ENCODE measurements at places on chromosomes 11 and 22. TPM values are rescaled to one million over a fixed set of nuclear protein-coding genes. Genes with fewer than 3 reads are reported as not detected.

Gene ADAMTS8
- not detected for total RNA-seq

Gene DEFB131B
- not detected for total RNA-seq

Gene ABTB2
- total RNA-seq = 1.8 TPM

Gene JAML
- not detected for total RNA-seq

Gene TPH1
- total RNA-seq = not detected

Gene MMP13
- not detected for total RNA-seq

Gene BEST1
- total RNA-seq = 0.10 TPM

DNA sequence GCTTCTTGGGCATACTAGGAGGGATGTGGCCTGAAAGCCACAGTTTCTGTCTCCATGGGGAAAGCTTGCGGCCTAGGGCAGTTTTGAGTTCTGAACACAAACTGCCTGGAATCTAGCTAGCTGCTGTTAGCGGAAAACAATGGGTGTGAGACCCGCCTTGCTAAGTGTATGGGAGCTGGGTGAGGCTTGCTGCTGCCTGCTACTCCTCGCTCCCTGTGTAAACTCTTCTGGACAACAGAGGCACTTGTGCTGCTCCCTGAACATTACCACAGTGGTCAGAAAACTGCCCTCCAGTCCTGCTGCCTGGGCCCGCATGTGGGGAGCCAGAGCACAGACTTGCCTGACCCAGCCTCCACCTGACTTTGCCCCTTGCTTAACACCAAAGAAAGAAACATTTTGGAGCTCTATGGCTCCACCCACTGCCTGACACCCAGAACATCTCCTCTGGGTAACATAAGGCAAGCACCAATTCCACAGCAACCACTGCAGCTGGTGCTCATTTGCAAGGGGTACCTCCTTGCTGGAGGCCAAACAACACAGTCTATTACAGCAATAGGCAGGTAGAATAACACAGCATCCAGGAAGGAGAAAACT lies 766.3 kb upstream of the RAG2 start:
- no peak for DNase-seq

- DNase-seq = no peak
These were observed 31.7 kb upstream of the PARVB start for GRCh38 chr22:43992331-43992821.

GRCh38 chr11:119706887-119707286 lies 22.1 kb downstream of the NECTIN1 start:
- no peak for DNase-seq

DNA sequence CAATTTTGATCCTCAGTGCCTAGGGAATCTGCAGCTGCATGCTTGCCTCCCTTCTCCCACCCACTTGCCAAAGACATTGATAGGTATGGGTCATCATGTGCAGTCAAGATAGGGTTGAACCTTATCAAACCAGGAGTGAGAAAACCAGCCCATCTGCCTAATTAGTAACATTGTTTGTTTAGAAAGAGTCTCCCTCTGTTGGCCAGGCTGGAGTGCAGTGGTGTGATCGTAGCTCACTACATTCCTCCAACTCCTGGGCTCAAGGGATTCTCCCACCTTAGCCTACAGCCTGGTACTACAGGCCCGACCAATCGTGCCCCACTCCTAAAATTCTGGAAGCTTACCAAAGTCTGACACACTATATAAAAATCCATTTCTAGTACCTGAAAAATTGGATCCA lies 4.6 kb downstream of the C11orf71 start:
- DNase-seq = no peak

DNA sequence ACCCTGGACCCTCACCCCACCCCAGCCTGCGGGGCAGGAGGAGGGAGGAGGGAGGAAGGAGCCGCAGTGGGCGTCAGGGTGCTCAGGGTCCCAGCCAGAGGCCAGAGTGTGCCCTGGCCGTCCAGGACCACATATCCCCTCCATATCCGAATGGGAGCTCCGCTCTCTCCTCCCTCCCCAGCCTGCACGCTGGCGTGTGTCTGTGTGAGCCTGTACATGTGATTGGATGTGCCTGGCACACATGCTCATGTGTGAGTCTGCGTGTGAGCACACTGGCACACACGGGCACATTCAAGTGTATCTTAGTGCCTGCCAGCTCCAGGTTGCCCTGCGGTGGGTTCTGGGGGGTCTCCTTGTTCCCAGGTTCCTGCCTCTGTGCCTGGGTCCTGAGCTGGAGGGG lies 8.1 kb downstream of the TSSC4 start:
- DNase-seq = no peak

DNA sequence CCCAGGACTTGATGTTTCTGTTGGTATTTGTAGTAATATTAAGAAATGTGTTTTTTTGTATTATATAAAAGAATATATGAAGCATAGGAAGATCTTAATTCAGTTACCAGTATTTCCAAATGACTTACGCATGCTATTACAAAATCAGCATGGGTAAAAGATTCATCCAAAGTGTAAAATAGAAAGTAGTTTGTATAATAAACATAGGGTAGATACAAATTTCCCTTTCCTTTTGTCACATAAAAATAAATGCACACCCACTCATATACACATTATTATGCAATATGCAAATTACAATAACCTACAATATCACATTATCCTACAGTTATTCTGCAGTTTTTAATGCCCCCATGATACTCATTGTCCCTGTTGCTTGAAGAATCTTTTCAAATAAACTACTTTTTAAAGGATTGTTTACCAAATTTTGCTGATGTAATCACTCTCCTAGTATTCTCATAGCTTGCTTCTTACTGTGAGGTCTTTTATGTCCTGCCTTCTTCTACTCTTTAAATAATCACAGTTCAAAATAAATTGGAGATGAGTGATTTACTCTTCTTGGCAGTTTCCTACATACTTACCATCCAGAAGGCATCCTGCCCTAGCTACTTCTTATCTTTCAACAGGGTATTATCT lies 244.0 kb downstream of the CASP12 start:
- no peak for DNase-seq

GRCh38 chr11:35035894-35036408 lies 103.0 kb upstream of the CD44 start:
- DNase-seq = no peak

DNA sequence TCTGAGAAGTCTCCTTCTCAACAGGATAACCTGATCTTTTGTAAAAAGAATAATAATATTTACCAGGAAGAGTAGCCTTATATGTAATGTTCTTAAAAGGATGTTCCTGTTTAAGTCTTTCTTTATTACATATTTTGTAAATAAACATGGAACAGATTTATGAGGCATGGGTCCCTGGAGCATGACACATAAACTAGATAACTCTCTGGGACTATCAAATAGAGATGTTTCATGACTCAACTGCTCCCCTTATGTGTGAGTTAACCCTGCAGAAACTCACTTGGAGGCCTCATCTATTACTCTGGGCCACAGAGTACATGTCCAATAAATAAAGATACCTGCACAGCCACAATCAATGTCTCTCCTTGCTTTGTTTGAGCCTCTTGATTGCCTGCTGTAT lies 64.6 kb downstream of the GDPD4 start:
- no peak for DNase-seq

DNA sequence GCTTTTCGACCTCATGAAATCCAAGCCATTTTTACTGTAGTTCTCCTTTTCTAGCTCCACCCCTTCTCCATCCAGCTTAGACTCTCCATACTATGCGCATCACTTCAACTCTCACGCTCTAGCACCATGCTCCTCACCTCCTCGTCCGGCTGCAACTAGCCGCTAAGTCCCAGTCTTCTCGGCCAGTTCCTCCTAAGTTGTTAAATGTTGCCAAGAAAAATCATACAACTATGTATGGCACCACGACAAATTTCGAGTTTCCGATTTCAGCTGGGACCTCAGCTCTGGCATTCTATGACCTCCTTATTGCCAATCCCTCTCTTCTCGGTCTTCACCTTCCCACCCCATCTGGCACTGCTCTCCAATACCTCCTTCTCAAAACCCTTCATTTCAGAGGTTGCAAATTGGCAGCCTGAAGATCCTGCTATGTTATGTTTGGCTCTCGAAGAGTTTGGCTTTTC lies 1.0 kb downstream of the ZNF70 start:
- DNase-seq = no peak

DNA sequence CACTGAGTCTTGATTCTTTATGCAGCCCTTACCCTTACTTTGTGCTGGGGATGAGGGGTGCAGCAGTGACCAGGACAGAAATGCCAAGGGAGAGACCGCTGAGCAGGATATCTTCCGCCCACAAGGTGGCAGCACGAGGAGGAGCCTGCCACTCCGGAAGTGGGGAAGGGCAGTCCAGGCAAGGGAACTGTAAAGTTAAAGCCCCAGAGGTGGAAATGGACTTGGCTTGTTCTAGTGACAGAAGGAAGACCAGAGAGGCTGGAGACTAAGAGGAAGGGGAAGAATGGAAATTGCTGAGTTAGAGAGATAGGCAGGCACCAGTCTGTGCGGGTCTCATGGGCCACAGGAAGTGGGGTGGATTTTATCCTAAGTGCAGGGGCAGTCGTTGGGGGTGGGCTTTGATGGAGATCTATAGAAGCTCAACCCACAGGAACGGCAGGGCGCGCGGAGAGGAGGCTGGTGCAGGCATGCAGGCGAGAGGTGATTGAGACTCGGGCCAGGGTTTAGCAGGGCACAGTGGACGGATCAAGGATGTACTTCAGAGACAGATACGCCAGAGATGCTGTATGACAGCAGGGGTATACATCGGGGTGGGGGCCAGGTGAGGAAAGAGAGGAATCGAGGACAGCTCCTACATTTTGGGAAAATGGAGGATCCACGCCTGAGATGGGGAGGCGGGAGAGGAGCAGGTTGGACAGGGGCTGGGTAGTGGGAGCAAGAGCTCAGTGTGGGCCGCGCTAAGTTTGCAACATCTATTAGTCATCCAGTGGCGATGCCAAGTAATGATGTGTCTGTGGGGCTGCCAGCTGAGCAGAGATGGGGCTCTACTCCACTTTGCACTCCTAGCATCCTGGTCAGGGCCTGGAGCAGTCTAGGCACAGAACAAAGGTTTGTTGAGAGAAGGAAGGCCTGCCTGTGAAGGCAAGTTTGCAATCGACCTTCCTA lies 3.3 kb upstream of the GRK2 start:
- DNase-seq = peak; percentile 82

GRCh38 chr11:107250017-107250416 lies 207.6 kb downstream of the CWF19L2 start:
- DNase-seq = no peak

GRCh38 chr11:67556244-67556643 lies 27.4 kb upstream of the GSTP1 start:
- no peak for DNase-seq

DNA sequence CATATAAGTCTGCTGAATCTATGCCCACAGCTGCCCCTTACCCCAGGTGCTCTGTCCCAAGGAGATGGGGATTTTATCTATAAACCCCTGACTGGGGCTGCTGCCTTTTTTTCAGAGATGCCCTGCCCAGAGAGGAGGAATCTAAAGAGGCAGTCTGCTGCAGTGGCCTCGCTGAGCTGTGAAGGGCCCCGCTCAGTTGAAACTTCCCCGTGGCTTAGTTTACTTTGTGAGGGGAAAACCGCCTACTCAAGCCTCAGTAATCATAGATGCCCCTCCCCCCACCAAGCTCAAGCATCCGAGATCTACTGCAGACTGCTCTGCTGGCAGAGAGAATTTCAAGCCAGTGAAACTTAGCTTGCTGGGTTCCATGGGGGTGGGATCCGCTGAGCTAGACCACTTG lies 7.4 kb upstream of the SCGB1D4 start:
- DNase-seq = no peak

DNA sequence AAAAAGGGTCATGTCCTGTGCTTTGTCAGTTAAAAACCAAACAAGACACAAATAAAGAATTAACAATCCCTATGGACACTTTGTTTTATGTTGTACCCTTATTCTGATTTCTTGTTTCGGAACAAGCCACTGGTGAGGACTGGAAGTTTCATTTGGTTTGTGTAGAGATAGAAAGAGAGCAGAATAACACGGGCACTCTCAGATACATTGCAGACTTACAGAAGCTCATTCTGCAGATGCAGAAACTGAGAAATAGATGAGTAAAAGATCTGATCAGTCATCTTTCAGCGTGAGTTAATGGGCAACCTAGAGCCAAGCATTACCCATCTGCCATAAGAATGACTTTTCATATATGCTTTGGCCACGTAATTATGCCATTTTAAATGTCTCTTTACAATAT lies 407.6 kb downstream of the RAB38 start:
- DNase-seq = no peak

GRCh38 chr22:49026494-49027367 lies 800.9 kb downstream of the BRD1 start:
- DNase-seq = peak; percentile 78

GRCh38 chr22:37526376-37526775 lies 7.2 kb upstream of the CARD10 start:
- DNase-seq = no peak

DNA sequence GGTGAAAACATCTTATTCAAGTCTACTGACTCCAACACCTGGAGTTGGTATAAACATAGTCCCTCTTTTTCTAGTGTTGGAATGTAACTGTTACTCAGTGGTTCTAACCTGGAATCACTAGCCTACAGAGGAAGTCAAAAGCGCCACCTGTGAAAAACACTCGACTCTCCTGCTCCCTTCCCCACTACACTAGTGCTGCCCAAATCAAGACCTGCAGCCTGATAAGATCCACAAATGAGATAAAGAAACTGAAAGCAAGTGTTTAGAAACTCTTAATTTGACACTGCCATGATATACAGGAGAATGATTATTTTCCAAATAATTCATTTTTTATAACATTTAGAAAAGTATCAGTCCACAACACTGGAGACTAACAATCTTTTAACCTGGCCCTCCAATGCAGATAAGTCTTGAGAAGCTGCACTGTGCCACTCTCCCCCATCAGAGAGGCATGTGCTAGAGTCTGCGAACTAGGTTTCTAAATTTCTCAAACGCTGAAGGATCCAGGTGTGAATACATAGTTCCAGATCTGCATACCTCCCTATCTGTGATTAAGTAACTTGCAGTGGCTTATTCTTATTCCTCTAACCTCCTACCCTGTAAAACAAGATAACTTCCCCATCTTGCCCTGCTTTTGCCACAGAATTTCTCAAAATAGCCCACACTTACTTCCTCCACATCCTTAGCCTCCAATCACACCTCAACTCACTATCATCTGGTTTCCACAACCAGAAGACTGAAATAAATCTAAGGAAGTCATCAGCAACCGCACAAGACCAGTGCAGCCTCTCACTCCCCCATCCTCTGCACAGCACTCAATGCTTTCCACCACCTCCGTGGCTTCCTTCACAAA lies 88.1 kb downstream of the RRAS2 start:
- DNase-seq = no peak

- DNase-seq = no peak
These were observed 14.8 kb downstream of the CTTN start for GRCh38 chr11:70413151-70413550.
